Frontal cortex (tissue), 4 donors: ENCODE measurements at places on chromosomes 12 and 14. TPM values are rescaled to one million over a fixed set of nuclear protein-coding genes. Genes with fewer than 3 reads are reported as not detected.

SPATA7 gene
- total RNA-seq, result 102 TPM

NTS gene
- 6.5 TPM for total RNA-seq

GLIPR1 gene
- total RNA-seq, result 2.9 TPM

TMEM52B gene
- total RNA-seq, result not detected

RNASE4 gene
- 1.2 TPM for total RNA-seq

RNASE7 gene
- not detected for total RNA-seq

LRRC10 gene
- total RNA-seq, result not detected

APOF gene
- total RNA-seq, result not detected

OR4K15 gene
- not detected for total RNA-seq

GNB3 gene
- total RNA-seq, result 1.2 TPM

SLC2A14 gene
- total RNA-seq, result under 0.01 TPM

C14orf39 gene
- total RNA-seq, result not detected

MYBPC1 gene
- 2.4 TPM for total RNA-seq

KLHDC1 gene
- 27.3 TPM for total RNA-seq

P2RX2 gene
- not detected for total RNA-seq

GPR137C gene
- 25.3 TPM for total RNA-seq

MIP gene
- 0.41 TPM for total RNA-seq

GYS2 gene
- total RNA-seq, result not detected

KIAA0586 gene
- 26.9 TPM for total RNA-seq

EML5 gene
- total RNA-seq, result 32.6 TPM

MGST1 gene
- total RNA-seq, result 3.7 TPM

LMNTD1 gene
- 1.2 TPM for total RNA-seq

METTL1 gene
- 1.2 TPM for total RNA-seq

PIK3C2G gene
- 0.41 TPM for total RNA-seq

RIN3 gene
- under 0.01 TPM for total RNA-seq

RFX4 gene
- 2.9 TPM for total RNA-seq

BDKRB2 gene
- total RNA-seq, result 0.41 TPM

COX8C gene
- total RNA-seq, result not detected

EFS gene
- total RNA-seq, result 6.9 TPM

KLRC3 gene
- total RNA-seq, result 2.9 TPM

LTBP2 gene
- 1.2 TPM for total RNA-seq

MGAT4C gene
- total RNA-seq, result 72.2 TPM

GSC gene
- total RNA-seq, result not detected

GPR135 gene
- total RNA-seq, result 5.3 TPM

SERPINA6 gene
- not detected for total RNA-seq

KRT7 gene
- not detected for total RNA-seq

DPPA3 gene
- not detected for total RNA-seq

RD3L gene
- total RNA-seq, result not detected

IFT81 gene
- 118 TPM for total RNA-seq

PTGER2 gene
- total RNA-seq, result under 0.01 TPM
